ENCODE measurements at places on chromosomes 1 and 21. TPM values are rescaled to one million over a fixed set of nuclear protein-coding genes. Genes with fewer than 3 reads are reported as not detected.

GRCh38 chr1:64942675-64943074 is 23.7 kb downstream of the JAK1 start:
- H3K4me3 ChIP-seq: no peak overlapping the region
- H3K27ac ChIP-seq: no peak overlapping the region
- no peaks in the 10 kb centered on the region for H3K27me3 ChIP-seq
- H3K4me1 ChIP-seq: no peaks in the 10 kb centered on the region

- no peak overlapping the region for H3K27ac ChIP-seq
- peaks cover 18% of the 10 kb centered on the region for H3K4me1 ChIP-seq
- H3K27me3 ChIP-seq: no peaks in the 10 kb centered on the region
- DNase-seq: no peak
Observed at GRCh38 chr1:212158912-212159796, 123.6 kb downstream of the DTL start.

DNA sequence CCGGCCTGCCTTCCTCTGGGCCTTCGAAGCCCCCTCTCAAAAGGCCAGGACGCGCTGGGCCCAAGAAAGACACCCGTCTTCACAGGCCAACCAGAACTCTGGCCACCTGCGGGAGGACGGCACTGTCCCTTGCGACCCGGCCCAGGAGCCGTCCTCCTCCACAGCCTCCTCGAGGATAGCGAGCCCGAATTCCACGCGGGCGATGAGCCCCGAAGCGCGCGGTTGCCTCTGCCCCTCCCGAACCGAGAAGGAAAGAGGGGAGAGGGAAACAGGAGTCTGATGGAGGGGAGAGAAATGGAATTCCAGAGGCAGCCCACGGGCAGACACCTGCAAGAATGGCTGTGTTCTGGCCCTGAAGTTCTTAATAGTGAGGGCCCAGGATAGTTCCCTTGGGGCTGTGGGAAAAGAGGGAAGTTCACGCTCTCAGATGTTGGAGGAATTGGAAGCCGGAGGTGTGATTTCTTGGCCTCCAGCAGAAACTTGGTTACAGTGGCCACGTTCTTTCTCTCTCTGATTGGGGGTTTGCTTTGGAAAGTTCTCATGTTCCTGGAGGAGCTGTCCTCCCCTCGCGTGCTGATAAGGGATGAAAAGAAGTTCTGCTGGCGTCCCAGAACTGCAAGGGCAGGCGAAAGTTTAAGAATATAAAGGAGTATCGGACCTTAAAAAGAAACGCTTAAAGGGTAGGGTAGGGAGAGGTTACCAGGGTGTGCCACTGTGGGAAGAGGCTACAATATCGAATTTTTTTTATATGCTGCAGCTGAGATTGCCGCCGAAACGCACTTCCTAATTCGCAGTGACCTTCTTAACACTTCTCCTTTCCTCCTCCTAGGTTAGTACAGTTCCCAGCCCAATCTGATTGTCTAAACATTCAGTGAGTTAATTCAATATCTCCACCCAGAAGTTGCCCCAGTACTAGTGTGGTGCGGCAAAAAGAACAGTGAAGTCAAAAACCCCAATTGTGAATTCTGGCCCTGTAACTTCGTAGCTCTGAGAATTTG is 5.8 kb upstream of the SLC44A5 start:
- DNase-seq: peak; percentile 38
- peaks cover 12% of the 10 kb centered on the region for H3K27me3 ChIP-seq
- no peaks in the 10 kb centered on the region for H3K36me3 ChIP-seq

DNA sequence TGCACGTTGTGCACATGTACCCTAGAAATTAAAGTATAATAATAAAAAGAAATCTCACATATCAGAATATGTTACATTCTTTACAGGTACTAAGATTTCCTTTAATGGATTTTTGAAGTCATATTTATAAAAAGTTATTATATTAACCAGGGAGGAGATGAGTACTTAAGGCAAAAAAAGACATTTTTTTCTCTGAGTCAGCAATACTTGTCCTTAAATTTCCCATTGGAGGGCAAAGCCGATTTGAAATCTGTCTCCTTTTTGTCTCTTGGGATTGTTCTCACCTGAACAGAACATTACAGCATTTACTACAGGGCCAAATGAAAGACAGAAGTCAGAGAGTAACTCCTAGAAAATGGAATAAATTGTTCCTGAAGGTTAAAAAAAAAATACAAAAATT is 26.3 kb upstream of the SLC16A1 start:
- no peak overlapping the region for H3K27ac ChIP-seq
- H3K4me1 ChIP-seq: no peaks in the 10 kb centered on the region
- no peaks in the 10 kb centered on the region for H3K36me3 ChIP-seq
- no peak for DNase-seq
- H3K4me3 ChIP-seq: no peak overlapping the region
- H3K27me3 ChIP-seq: no peaks in the 10 kb centered on the region

GRCh38 chr21:28283641-28284490 is 708.8 kb downstream of the LTN1 start:
- no peaks in the 10 kb centered on the region for H3K27me3 ChIP-seq
- H3K36me3 ChIP-seq: no peaks in the 10 kb centered on the region
- H3K4me3 ChIP-seq: no peak overlapping the region
- peaks cover 11% of the 10 kb centered on the region for H3K4me1 ChIP-seq

GRCh38 chr1:195241066-195241465 is 1367.2 kb downstream of the KCNT2 start:
- DNase-seq: no peak
- H3K27me3 ChIP-seq: no peaks in the 10 kb centered on the region
- no peak overlapping the region for H3K27ac ChIP-seq
- H3K4me1 ChIP-seq: no peaks in the 10 kb centered on the region

OPTC gene
- total RNA-seq: not detected

USP25 gene
- total RNA-seq: 49.0 TPM

SPRR1B gene
- total RNA-seq: 0.39 TPM

KCNJ9 gene
- total RNA-seq: not detected
